ENCODE measurements at places on chromosomes 12 and 14. TPM values are rescaled to one million over a fixed set of nuclear protein-coding genes. Genes with fewer than 3 reads are reported as not detected.

Gene KRT77
- not detected for total RNA-seq

Gene TMED8
- total RNA-seq: 15.4 TPM

DNA sequence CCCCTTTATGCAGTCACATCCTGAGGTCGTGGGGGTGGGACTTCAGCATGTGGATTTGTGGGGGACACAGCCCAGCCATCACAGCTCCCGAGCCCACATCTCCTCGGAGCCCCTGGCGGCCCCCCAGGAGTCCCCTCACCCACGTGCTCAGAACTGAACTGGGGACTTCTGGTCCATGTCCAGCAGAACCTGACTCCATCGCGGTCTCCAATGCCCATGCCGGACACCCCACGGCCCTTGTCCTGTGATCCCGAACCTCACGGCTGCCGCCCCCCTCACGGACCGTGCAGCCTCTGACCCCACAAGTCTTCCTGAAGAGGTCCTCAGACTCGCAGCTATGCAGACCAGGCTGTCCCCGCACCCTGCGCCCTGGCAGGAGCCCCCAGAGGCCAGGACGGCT, 13.5 kb upstream of the FBRSL1 start:
- no peak for DNase-seq

Gene CELA1
- not detected for total RNA-seq

DNA sequence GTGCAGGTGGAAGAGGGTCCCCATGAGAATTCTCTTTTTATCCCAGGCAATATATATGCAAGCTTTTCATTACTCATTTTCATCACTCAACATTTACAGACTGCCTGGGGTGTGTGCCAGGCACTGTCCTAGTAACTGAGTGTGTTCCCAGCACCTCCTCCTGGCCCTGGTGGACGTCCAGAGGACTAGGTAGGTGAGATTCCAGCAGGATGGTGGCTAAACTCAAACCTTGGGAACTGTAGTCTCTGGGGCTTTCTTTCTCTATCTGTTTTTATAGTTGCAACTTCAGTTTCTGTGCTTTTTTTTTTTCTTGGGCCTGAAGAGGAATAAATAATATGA, 63.8 kb downstream of the SUSD6 start:
- DNase-seq: no peak

Gene FBXO21
- total RNA-seq: 111 TPM

GRCh38 chr12:128336204-128337070, 69.5 kb downstream of the TMEM132C start:
- DNase-seq: peak; percentile 22

GRCh38 chr14:103727313-103727980, 11.8 kb downstream of the ZFYVE21 start:
- DNase-seq: peak; percentile 63

- DNase-seq: no peak
Measured at GRCh38 chr12:119679081-119679480, 11.1 kb downstream of the PRKAB1 start.

DNA sequence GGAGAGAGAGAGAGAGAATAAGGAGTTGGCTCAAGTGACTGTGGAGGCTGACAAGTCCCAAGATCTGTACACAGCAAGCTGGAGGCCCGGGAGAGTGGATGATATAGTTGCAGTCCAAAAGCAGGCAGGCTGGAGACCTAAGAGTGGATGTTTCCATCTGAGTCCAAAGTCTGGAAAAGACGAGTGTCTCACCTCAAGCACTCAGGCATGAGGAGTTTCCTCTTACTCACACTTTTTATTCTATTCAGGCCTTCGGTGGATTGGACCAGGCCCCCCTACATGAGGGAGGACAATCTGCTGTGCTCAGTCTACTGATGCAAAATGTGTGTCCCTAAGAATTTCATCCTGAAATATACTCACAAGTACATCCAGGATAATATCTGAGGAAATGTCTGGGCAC, 484.6 kb downstream of the VRK1 start:
- no peak for DNase-seq

Gene KERA
- not detected for total RNA-seq

DNA sequence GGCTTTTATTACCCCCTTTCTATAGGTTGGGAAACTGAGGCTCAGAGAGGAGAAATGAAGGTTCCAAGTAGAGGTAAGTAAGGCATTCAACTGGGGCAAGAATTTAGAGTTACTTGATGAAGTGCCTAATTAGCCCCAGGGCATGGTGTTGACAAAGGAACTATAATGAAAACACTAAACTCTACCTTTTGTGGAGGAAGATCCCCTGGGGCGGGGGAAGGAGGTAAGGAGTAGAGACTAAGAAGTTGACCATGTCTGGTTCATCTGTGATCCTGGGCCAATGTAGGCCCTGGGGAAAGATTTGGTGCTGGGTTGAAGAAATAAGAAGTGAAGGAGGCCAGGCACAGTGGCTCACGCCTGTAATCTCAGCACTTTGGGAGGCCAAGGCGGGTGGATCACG, 16.2 kb upstream of the COX6A1 start:
- no peak for DNase-seq

DNA sequence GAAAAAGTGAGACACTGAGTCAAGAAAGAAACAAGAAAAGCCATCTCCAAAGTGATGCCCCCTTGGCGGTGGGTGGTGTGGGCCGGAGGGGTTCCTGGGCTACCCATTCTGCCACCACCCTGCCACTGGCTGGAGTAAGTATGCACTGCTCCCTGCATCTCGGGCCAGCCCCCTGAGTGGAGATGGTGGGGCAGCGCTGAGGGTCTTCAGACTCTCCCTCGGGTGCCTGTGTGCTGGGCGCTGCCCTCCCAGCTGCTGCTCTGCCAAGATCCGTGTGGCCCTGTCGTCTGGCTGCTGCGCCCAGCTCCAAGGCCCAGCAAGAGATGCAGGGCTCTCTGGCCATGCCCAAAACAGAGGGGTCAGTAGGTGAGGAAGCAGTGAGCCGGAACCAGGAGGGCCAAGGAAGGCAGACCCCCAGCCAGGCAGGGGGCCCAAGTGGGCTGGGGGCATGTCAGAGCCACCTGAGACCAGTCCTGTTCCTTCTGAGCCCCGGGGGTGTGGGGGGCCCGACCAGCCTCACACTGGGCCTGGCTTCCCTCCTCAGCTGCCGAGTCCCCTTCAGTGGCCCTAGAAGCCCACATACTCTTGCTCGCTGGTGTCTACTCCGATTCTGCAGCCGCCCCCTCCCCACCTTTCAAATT, 5.2 kb downstream of the GPR132 start:
- DNase-seq: no peak

- DNase-seq: no peak
Measured at GRCh38 chr14:50835280-50835679, 4.3 kb upstream of the NIN start.

Gene KRT79
- not detected for total RNA-seq

DNA sequence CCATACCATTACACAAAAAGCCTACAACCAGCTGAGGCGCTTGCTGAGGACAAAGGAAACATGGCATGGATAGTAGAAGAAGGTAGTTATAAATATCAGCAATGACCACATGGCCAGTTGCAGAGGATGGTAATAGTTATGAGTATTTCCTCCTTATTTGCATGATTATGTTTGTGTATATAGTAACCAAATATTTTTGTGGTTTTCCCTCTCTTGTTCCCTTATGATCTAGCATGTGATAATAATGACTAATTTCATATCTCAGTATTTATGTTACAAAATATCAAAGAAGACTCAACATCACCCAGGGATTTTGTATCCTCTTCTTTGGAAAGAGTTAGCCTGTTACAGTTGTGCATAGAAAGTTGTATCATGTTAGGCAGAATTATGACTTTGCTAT, 13.5 kb upstream of the CATSPERB start:
- no peak for DNase-seq

DNA sequence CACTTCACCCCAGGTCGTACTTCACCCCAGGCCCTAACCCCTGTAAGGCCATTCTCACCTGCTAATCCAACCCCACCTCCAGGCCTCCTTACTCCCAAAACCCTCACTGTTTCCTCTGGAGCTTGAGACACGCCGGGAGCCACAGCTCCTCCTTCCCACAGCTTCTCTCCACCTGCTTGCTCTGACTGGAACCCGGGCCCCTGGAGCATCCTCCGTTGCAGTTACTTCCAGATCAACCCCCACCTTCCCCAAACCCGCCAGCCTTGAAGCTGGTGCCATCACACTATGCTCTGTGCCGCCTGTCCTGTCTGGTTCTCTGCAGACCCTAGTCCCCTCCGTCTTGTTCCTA, 34.6 kb upstream of the PPP2R5C start:
- DNase-seq: no peak

GRCh38 chr12:93102744-93103143, 173.6 kb upstream of the EEA1 start:
- DNase-seq: no peak

GRCh38 chr14:72615451-72616121, 278.3 kb downstream of the DPF3 start:
- no peak for DNase-seq

DNA sequence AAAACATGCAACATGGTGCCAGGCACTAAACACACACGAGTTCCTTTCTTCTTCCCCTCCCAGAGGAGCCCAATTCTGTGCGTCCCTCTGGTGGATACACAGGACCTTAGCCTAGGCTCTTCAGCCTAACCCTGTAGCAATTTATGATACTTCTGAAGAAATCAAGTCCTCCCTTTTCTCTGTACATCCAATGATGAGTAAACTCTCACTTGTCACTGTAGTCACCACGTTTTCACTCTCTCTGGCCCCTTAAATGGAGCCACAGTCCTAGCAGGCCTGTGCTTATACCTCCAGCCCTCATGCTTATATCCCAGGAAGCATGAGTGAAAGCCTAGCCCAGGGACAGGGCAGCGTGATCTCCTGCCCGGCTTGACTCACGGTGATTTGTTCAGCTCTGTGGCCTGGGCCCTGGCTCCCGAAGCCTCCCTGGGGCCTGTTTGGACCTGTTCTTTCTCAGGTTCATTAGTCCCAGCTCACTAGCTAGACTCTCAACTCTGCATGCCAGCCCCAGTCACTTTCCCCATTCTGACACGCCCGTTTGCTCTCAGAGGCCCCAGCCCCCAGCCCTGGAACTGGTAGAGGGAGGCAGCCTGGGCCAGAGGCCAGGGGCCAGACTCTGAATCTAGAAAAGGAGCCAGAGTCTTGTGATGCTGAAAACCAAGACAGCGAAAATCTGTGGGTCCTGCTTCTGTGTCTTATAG, 24.1 kb upstream of the PLEKHG3 start:
- no peak for DNase-seq

Gene C12orf54
- total RNA-seq: 1.5 TPM

GRCh38 chr12:29147731-29148595, 1.1 kb upstream of the FAR2 start:
- no peak for DNase-seq

- DNase-seq: no peak
Measured at GRCh38 chr12:2191534-2192153, 138.9 kb downstream of the CACNA1C start.

- DNase-seq: no peak
Measured at GRCh38 chr14:70525691-70526090, 9.1 kb downstream of the ADAM20 start.

DNA sequence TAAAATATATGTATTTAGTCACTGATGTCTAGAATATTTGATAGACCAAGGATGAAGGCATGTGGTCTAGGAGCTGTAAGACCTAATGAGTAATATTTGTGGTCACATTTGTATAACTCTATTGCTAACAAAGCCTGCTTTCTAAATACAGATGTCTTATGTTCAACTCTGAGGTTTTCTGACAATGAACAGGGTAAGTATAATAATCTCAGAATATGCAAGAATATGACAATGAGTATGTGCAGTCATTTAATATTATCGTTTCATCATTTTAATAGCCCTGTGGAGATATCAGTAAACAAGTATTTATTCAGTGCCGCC, 389.6 kb downstream of the LRIG3 start:
- DNase-seq: no peak

GRCh38 chr14:102902086-102902485, 20.4 kb upstream of the AMN start:
- no peak for DNase-seq

DNA sequence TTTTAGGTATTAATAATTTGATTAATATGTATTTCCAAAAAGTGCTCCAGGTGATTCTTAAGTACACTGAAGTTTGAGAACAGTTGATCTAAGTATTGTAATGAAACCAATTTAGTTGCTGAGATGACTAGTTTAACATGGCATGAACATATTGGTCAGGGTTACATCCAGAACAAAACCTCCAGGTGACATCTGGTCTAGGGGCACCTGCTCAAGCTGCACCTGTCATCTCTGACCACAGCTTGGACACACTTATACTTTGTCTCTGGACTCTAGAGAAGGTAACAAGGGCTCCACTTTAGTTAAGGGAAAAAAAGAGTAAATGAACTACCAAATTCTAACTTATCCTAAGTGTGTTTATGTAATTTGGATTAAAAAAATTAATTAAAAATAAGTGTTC, 8.1 kb downstream of the ARID2 start:
- DNase-seq: no peak

DNA sequence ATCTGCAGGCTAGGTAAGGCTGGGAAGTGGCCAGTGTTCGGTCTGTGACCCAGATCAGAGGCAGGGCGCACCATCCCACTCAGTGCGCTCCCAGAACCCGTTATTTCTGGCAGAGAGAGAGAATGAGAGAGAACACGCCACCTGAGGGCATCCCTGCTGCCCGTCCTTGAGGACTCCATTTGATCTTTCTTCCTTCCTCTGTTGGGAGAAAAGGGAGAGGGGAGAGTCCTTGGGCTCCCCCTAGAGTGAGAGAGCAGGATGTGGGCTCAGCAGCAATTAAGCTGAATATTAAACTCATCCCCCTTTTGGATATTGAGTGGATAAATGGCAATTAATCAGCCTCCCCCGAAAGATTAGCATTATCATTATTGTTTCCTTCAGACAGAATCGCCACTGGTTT, 70.6 kb downstream of the IFT43 start:
- DNase-seq: no peak

Gene TSHR
- total RNA-seq: not detected

DNA sequence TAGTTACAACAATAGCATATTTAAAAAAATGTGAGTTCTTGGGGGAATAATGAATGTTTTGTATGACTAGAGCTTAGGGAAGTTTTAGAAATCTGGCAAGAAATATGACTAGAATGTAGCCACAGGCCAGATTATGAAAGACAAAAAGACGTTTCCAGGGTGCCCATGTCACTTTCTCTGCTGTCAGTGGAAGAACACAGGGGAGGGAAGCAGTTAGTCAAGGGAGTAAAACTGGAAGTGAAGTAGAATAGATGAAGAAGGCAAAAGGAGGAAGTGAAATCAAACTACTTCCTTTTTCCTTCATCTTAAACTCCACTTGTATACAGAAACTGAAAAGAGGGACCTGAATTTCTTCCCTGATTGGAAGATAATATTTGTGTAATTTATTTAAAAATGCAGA, 81.2 kb upstream of the ATP2B1 start:
- no peak for DNase-seq

DNA sequence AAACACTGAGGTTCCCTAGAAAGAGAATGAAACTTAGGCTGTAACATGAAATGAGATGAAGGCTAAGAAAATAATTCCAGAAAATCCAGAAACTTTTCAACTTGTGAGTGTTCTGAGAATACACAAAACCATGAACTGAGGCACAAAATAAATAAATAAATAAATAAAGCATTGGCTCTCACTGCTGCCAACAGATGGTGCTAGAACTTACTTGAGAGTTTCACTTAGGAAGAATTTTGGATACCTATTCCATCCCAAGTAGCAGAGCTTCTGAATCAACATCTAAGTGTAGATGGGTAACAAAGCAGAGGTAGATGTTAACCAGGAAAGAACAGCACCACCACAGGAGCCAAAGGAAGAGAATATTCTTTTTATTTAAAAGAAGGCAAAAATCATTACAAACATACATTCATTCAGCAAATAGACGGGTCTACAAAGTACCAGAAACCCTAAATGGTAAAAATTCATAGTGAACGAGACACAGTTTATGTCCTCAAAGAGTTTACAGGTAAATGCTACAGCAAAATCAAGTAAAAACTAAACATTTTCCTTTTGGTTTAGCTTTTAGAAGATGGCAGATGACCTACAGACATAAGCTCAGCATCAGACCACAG, 16.7 kb downstream of the EPS8 start:
- peak; percentile 49 for DNase-seq

GRCh38 chr14:28344381-28344780, 422.2 kb upstream of the FOXG1 start:
- DNase-seq: no peak

Data from lung (tissue), 17 donors.